ENCODE measurements at places on chromosomes 16 and 17.
A peak's percentile ranks its signal among the peaks of the same experiment; 100 is the strongest.

GRCh38 chr17:1638171-1638590 is 7.4 kb downstream of the SCARF1 start:
- no peaks in the 10 kb centered on the region for H3K36me3 ChIP-seq
- DNase-seq = peak; percentile 79
- H3K27ac ChIP-seq = peak overlapping the region; percentile 38
- no peak overlapping the region for H3K4me3 ChIP-seq

DNA sequence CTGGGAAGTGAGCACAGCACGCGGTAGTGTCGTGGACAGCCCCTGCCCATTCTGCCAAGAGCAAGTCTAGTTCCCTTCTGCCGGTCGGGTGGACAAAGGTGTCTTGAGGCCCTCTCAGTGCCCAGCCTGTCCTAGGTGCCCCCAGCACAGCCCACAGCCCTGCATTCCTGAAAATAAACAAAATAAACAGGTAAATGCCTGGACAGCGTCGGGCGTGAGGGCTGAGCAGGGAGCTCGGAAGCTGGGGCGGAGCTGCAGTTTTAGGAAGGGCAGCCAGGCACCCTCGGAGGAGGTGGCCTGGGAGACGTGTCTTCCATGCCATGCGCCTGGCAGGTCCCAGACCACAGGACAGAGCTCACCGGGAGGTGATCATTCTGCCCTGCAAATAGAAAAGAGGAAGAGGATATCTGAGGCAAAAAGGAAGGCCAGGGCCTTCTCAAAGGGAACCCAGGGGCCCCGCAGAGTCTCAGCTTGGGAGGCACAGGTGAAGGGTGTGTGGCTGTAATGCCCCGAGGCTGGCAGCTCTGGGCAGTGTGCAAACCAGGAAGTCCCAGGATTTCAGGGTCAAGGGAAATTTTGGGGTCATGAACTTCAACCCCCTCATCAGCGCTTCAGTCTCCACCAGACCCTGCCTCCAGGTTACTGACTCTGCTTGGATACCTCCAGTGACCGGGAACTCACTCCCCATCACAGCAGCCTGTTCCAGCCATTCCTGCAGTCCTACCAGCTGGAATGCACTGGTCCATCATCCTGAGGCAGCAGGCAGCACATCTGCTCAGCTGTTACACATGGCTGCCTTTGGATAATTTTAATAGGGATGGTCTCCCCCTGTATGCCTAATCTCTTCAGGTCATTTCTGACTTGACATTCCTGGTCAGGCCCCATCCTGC is 1.7 kb downstream of the ZNF469 start:
- H3K27ac ChIP-seq = no peak overlapping the region
- H3K4me3 ChIP-seq = no peak overlapping the region
- DNase-seq = no peak
- H3K36me3 ChIP-seq = no peaks in the 10 kb centered on the region

DNA sequence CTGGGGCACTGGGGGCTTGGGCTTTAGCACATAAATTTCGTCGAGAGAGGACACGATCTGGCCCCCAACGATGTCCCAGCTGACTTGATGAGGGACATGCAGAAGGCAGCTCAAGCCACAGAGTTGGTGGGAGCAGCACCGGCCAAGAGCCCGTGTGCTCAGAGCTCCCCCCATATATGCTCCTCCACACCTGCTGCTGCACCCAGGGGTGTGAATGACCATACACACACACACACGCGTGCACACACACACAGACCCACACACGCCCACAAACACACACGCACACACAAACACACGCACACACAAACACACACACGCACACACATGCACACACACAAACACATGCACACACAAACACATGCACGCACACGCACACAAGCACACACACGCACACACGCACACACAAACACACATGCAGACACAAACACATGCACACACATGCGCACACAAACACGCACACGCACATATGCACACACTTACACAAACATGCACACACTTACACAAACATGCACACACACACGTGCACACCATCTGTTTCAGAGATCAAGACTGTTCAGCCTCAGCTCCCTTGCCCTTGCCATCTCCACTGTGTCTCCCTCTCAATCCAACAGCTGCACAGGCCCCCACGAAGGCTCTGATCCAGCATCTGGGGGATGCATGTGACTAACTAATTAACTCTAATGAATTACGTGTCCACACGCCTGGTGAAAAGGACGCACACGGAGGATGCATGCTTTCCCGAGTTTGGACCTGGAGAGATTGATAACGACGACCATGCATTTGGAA is 85.6 kb upstream of the TNRC6C start:
- no peak overlapping the region for H3K4me3 ChIP-seq
- no peak overlapping the region for H3K27ac ChIP-seq
- H3K4me1 ChIP-seq = peaks cover 9% of the 10 kb centered on the region
- DNase-seq = no peak

DNA sequence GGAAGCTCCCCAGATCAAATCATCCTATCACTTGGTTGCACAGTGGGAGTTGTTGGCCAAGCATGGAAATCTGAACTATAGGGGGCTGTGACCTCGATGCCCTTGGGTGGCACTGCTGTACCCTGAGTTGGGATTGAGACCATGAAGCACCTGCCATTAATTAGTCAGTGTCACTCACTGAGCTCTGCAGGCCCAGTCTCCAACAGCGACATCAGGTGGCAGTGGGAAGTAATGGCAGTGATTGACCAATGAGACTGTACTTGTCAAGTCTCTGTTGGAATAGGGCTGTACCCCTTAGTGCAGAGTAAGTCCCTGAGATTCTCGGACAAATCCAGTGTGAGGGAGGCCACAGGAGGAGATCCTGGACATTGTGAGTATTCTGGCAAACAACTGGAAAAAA is 118.0 kb upstream of the RPL38 start:
- no peaks in the 10 kb centered on the region for H3K4me1 ChIP-seq
- no peak for DNase-seq
- no peaks in the 10 kb centered on the region for H3K36me3 ChIP-seq
- no peak overlapping the region for H3K4me3 ChIP-seq
- no peak overlapping the region for H3K27ac ChIP-seq

DNA sequence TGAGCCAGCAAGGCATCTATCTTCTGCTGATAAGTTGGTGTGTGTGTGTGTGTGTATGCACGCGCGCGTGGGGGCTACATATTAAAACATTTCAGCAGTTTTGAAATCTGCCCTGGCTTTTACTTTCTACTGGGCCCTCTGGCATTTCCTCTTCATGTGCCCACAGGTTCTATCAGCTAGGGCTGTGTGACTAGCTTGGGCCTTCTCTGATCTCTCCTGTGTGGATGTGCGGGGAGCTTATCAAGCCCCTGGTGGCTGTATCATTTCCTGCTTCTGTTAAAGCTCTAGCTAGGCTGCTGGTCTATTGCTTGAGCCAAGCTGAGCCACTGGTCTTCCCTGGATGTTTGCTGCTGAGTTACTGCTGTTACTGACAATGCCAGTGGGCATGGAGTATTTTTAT is 132.5 kb downstream of the AATF start:
- H3K27me3 ChIP-seq = no peaks in the 10 kb centered on the region
- peaks cover 5% of the 10 kb centered on the region for H3K36me3 ChIP-seq
- peaks cover 18% of the 10 kb centered on the region for H3K4me1 ChIP-seq

DNA sequence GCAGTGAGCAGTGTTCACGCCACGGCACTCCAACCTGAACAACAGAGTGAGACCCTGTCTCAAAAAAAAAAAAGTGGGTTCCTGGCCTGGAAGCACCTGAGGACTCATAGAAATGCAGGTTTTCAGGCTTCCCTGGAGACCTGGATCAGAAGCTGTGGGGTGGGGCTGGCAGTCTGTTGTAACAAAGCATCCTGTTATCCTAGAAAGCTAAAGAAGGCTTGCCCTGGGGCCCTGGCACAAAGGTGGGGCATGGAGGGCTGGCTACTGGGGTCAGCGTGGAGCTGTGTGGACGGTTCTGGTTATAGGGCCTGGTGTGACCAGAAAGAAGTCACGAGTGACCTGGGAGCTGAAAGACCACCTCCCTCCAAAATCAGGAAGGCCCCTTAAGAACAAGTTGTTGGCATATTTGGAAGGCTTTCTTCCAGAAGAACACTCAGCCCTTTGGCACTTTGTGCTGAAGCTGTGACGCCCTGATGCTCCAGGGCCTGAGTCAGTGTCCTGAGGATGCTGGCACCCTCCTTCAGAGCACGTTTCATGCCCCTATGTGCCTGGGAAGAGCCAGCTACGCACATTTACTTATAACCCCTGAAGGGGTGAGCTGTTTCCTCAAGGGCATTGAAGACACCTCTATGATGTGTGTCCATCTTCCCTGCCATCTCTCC is 6.2 kb downstream of the CRISPLD2 start:
- no peak overlapping the region for H3K4me3 ChIP-seq
- no peak for DNase-seq
- H3K4me1 ChIP-seq = no peaks in the 10 kb centered on the region
- no peak overlapping the region for H3K27ac ChIP-seq
- peaks cover 33% of the 10 kb centered on the region for H3K27me3 ChIP-seq

GRCh38 chr16:57358527-57359095 is at the start of gene CCL22:
CCL22 (plus strand) TSS chr16:57358783; CDS start chr16:57358817, 34 bp downstream.
- no peak within 1 kb of the TSS for H3K4me3 ChIP-seq
- no peak for DNase-seq
- no peaks in the 10 kb centered on the region for H3K27me3 ChIP-seq
- H3K27ac ChIP-seq = no peak within 1 kb of the TSS
- no peaks in the 10 kb centered on the region for H3K36me3 ChIP-seq

- no peak for DNase-seq
- no peaks in the 10 kb centered on the region for H3K27me3 ChIP-seq
- H3K27ac ChIP-seq = no peak overlapping the region
- no peaks in the 10 kb centered on the region for H3K4me1 ChIP-seq
- no peak overlapping the region for H3K4me3 ChIP-seq
- H3K36me3 ChIP-seq = no peaks in the 10 kb centered on the region
Measured at GRCh38 chr17:64423881-64424280, 25.0 kb upstream of the MILR1 start.

DNA sequence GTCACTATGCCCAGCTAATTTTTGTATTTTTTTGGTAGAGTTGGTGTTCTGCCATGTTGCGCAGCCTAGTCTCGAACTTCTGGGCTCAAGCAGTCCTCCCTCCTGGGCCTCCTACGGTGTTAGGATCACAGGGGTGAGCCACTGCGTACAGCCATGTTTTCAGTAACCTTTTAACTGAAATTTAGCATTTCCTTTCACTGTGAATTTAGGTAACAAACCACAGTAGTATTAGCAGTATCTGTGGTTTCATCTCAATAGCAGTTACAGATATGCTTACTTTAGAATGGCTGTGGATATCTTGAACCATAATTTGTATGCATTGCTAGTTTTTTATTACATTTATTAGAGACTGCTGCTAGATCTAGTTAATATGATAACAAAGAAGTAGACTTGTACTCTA is 4.3 kb upstream of the RANGRF start:
- DNase-seq = no peak
- H3K36me3 ChIP-seq = no peaks in the 10 kb centered on the region
- peaks cover under 1% of the 10 kb centered on the region for H3K4me1 ChIP-seq
- no peak overlapping the region for H3K4me3 ChIP-seq
- no peak overlapping the region for H3K27ac ChIP-seq

DNA sequence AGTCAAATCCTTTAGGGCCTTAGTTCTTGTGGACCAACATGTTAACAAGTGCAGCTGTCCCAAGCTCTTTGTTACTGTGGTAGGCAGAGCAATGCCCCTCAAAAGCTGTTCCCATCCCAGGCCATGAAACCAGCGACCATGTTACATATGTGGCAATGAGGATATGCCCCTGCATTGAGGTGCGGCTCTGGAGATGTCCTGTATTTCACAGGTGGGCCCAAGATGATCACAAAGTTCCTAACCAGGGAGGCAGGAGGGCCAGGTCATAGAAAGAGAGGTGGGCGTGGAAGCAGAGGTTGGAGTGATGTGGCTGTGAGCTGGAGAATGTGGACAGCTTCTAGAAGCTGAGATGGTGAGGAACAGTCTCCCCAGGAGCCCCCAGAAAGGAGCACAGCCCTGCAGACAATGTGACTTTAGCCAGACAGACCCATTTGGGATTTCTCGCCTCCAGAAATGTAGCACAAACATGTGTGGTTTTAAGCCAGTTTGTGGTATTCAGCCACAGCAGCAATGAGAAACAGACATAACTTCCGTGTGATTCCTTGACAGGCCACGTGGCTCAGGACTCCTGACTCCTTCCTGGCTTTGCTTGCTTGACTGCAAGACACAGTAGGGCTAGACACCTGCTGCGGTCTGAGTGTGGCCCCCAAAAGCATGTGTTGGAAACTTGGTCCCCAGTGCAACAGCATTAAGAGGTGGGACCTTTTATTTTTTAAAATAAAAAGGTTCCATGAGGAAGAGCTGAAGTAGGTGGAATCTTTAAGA is 778.3 kb downstream of the KCNJ18 start:
- H3K4me1 ChIP-seq = no peaks in the 10 kb centered on the region
- H3K36me3 ChIP-seq = no peaks in the 10 kb centered on the region

DNA sequence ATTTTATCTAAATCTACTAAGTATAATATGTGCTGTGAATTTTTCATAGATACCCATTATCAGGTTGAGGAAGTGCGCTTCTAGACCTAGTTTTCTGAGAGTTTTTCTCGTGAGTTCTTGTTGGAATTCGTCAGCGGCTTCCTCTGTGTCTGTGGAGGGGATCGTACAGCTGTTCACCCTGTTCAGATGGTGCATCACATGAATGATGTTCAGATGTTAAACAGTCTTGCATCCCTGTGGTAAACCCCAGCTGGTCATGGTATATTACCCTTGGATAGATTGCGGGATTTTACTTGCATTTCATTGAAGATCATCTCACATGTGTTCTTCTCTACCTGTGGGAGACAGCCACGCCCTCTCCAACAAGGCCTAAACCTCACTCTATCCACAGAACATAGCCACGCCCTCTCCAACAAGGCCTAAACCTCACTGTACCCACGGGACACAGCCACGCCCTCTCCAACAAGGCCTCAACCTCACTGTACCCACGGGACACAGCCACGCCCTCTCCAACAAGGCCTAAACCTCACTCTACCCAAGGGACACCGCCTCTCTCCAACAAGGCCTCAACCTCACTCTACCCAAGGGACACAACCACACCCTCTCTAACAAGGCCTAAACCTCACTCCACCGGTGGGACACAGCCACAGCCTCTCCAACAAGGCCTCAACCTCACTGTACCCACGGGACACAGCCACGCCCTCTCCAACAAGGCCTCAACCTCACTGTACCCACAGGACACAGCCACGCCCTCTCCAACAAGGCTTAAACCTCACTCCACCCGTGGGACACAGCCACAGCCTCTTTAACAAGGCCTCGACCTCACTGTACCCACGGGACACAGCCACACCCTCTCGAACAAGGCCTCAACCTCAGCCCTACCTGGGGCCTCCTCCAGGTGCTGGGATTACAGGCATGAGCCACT is 180.2 kb upstream of the CHMP6 start:
- no peaks in the 10 kb centered on the region for H3K27me3 ChIP-seq
- no peak overlapping the region for H3K27ac ChIP-seq
- DNase-seq = no peak
- H3K4me3 ChIP-seq = no peak overlapping the region
- no peaks in the 10 kb centered on the region for H3K4me1 ChIP-seq

Measured in neural progenitor cell (in vitro differentiated cells).